ENCODE measurements at places on chromosomes 7 and 10.

GRCh38 chr7:110448918-110449317, 642.0 kb upstream of the LRRN3 start:
- no peak for DNase-seq

DNA sequence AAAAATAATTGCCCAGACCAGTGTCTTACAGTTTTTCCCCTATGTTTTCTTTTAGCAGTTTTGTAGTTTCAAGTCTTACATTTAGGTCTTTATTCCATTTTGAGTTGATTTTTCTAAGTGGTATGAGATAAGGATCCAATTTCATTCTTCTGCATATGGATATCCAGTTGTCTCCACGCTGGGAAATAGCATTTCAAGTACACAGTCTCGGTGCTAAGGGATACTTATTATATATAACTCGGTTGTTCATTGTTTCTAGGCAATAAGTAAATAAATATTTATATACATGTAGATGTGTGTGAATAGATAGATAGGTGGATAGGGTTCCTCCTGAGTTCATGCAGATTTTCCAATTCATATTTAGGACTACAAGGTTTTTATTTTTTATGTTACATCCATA, 16.0 kb downstream of the TAF3 start:
- no peak for DNase-seq

- no peak for DNase-seq
Observed at GRCh38 chr10:94083662-94084265, 90.0 kb downstream of the PLCE1 start.

DNA sequence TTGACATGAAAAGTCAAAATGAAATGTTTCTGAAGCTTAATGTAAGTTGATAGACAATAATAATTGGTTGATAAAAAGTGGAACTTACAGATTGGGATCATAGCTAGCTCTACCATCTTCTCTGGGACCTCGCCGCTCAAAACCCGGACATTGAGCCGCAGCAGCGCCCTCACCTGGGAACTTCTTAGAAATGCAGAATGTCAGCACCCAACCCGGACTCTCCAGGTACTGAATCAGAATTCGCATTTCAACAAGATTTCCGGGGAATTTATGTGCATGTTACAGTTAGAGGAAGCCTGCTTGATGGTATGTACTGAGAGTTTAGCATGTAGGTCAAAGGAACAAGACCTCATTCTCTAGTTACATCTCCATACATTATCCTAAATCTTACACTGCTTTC, 36.7 kb upstream of the ABLIM1 start:
- DNase-seq, result no peak

- DNase-seq, result no peak
Observed at GRCh38 chr10:100748231-100749058, 3.1 kb downstream of the PAX2 start.

DNA sequence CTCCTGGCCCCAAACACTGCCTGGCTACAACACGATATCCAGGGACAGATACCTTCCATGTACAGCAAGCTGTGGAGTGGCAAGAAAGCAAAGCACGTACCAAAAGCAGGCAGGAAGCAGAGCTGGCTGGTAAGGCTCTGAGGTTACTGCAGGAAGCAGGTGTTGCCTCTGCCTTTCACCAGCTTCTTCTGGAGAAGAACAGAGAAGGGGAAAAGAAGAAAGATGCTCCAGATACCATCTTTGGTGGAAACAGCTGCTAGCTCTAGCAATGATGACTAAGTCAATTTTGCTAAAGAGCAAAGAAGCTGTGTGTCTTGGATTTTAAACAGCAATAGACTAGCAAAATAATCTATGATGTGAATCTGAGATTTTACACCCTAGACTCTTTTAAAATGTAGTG, 34.9 kb upstream of the PRSS1 start:
- no peak for DNase-seq

- DNase-seq, result no peak
Observed at GRCh38 chr7:40470091-40470592, 335.3 kb downstream of the SUGCT start.

DNA sequence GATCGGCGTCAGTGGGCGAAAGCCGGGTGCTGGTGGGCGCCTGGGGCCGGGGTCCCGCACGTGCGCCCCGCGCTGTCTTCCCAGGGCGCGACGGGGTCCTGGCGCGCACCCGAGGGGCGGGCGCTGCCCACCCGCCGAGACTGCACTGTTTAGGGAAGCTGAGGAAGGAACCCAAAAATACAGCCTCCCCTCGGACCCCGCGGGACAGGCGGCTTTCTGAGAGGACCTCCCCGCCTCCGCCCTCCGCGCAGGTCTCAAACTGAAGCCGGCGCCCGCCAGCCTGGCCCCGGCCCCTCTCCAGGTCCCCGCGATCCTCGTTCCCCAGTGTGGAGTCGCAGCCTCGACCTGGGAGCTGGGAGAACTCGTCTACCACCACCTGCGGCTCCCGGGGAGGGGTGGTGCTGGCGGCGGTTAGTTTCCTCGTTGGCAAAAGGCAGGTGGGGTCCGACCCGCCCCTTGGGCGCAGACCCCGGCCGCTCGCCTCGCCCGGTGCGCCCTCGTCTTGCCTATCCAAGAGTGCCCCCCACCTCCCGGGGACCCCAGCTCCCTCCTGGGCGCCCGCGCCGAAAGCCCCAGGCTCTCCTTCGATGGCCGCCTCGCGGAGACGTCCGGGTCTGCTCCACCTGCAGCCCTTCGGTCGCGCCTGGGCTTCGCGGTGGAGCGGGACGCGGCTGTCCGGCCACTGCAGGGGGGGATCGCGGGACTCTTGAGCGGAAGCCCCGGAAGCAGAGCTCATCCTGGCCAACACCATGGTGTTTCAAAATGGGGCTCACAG, 1.1 kb downstream of the EGFR start:
- no peak for DNase-seq

Measured in stimulated activated CD8-positive, alpha-beta memory T cell treated with anti-CD3 and anti-CD28 coated beads, Interleukin-4, amount 100 ng/mL, for 1 hour (primary cell).